Sigmoid colon (tissue), 7 donors: ENCODE measurements at places on chromosomes 7 and 10. TPM values are rescaled to one million over a fixed set of nuclear protein-coding genes. Genes with fewer than 3 reads are reported as not detected.

DNA sequence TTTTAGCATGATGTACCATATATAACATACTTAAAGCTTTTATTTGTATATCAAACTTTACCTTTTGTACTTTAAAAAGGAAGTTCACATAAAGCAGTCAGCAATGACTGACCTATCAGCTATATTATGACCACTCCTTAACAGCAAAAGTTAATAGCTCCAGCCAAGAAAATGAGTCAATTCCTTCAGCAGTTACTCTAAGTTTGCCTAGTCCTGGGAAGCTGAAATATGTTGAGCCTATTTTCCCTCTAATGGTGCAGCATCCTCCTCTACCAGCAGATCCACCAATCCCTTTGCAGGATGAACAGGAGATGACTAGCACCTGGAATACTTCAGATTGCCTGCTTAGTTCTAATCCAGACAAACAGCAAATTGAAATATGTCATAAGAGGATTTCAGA is 64.2 kb downstream of the CUL2 start:
- DNase-seq = no peak
- peaks cover 17% of the 10 kb centered on the region for H3K36me3 ChIP-seq
- H3K4me1 ChIP-seq = no peaks in the 10 kb centered on the region
- no peaks in the 10 kb centered on the region for H3K27me3 ChIP-seq
- H3K27ac ChIP-seq = no peak overlapping the region

ZCCHC24 gene
- polyA plus RNA-seq = 21.1 TPM

DNA sequence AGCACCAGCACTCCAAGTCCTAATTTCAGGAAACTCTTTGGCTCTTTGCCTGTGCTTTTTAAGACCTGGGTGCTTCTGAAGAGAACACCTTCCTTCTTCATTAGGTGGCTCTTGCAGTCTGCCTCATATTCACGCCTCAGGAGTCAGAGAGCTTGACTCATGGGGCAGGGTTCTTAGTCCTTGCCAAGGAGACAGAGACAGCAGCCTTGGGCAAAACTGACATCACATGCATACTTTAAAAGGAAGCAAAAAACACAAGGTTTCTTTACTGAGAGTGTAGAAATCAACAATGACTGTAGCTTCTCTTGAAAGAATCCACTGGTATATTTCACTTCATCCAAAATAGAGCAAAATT is 780.6 kb downstream of the INHBA start:
- H3K27me3 ChIP-seq = no peaks in the 10 kb centered on the region
- H3K27ac ChIP-seq = no peak overlapping the region
- no peak for DNase-seq
- peaks cover 9% of the 10 kb centered on the region for H3K4me1 ChIP-seq
- no peak overlapping the region for H3K4me3 ChIP-seq

- no peak overlapping the region for H3K27ac ChIP-seq
- H3K4me3 ChIP-seq = no peak overlapping the region
- DNase-seq = no peak
- no peaks in the 10 kb centered on the region for H3K4me1 ChIP-seq
- no peaks in the 10 kb centered on the region for H3K36me3 ChIP-seq
Measured at GRCh38 chr7:69452797-69453196, 145.5 kb upstream of the AUTS2 start.

GRCh38 chr7:92133133-92133736 is 1.0 kb downstream of the CYP51A1 start:
- H3K4me3 ChIP-seq = peak overlapping the region; percentile 78
- H3K27me3 ChIP-seq = no peaks in the 10 kb centered on the region
- peaks cover 23% of the 10 kb centered on the region for H3K36me3 ChIP-seq
- H3K27ac ChIP-seq = peak overlapping the region; percentile 92
- peaks cover 6% of the 10 kb centered on the region for H3K4me1 ChIP-seq

DNA sequence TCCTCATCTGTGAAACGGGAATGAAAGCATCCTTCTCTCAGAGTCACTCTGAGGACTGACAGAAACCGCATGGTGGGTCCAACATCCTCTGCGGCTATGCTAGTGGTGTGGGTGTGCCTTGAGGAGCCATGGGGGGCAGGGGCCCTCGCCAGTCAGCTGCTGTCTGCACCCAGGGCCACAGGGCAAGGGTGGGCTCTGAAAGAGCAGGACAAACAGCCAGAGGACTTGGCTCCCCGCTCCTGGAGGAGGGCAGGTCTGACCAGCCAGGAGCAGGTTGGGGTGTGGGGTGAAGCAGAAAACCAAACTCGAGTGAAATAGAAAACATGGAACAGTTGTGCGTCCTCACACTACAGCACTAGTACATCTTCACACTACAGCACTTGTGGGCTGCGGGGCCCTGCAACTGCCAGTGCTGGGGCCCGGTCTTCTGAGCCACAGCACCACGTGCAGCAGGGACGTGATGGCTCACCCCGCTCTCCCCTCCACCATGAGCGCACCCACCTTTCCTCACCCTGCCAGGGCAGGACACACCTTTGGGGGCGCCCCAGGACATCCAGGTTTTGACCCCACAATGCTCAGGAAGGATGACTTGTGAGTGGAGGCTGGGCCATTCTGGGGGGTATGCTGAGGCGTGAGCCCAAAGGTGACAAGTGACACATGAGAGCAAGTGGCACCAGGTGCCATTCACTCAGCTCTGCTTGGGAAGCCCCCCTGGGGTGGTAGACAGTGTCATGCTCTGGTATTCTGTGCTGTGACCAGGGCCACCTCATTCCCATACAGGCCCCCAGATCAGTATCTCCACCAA is 96.1 kb upstream of the RET start:
- peak; percentile 60 for DNase-seq
- no peak overlapping the region for H3K4me3 ChIP-seq
- no peak overlapping the region for H3K27ac ChIP-seq
- no peaks in the 10 kb centered on the region for H3K36me3 ChIP-seq
- H3K4me1 ChIP-seq = no peaks in the 10 kb centered on the region

GRCh38 chr7:12719981-12720865 is 32.8 kb downstream of the ARL4A start:
- H3K4me3 ChIP-seq = no peak overlapping the region
- DNase-seq = no peak
- H3K4me1 ChIP-seq = peaks cover 12% of the 10 kb centered on the region
- no peaks in the 10 kb centered on the region for H3K27me3 ChIP-seq
- peak overlapping the region; percentile 46 for H3K27ac ChIP-seq

DNA sequence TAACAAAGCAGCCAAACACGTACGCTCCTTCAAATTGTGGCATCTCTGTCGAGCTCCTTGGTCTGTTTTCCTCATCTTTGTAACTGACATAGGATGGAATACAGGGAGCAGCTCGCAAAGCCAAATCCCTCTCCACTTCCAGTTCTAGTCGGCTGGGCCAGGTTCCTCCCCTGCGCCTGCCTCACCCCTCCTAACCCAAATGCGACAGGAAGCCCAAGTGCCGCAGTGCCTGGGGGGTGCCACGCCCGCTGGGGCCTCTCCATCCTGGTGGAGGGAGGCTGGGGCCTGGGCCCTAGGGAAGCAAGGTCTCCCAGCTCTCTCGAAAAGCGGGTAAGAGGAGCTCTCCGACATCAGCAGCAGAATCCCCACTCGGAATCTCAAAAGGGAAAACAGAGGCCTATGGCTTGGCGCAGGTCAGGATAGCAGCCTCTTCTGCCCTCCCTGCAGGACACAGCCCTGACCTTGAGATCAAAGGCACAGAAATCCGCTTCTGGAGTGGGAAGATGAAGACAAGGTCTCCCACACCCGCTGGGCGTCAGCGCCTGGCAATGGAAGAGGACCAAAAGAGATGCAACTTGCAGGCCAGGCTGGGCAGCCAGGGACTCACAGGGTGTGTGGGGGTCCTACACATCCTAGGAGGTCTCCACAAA is 165.8 kb downstream of the NRF1 start:
- H3K27me3 ChIP-seq = peaks cover 51% of the 10 kb centered on the region
- no peak overlapping the region for H3K27ac ChIP-seq
- DNase-seq = no peak
- H3K4me1 ChIP-seq = peaks cover 42% of the 10 kb centered on the region

GRCh38 chr7:133676805-133677370 is 424.0 kb downstream of the EXOC4 start:
- H3K27ac ChIP-seq = no peak overlapping the region
- no peak overlapping the region for H3K4me3 ChIP-seq
- no peak for DNase-seq
- no peaks in the 10 kb centered on the region for H3K27me3 ChIP-seq
- H3K4me1 ChIP-seq = no peaks in the 10 kb centered on the region

GRCh38 chr7:20964281-20964918 is 177.7 kb upstream of the SP8 start:
- H3K27me3 ChIP-seq = no peaks in the 10 kb centered on the region
- H3K4me1 ChIP-seq = no peaks in the 10 kb centered on the region
- DNase-seq = no peak
- H3K27ac ChIP-seq = no peak overlapping the region
- H3K36me3 ChIP-seq = no peaks in the 10 kb centered on the region

DNA sequence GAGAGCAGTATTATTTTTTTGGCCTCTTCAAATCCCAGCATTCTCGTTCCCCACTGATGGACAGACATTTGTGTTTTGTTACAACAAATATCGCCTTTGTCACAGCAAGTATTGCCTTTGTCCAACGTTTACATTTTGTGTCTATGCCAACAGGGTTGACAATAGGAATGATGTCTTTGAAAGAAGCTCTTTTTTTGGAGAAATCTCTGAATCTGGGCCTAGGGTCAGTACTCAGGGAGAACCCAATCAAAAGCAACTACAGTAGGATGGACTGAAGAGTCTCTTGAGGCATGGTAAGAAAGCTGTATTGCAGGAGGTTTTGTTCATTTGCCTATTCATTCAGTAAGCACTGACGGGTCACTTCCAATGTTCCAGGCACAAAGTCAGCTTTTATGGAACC is 57.7 kb upstream of the KLF14 start:
- H3K36me3 ChIP-seq = no peaks in the 10 kb centered on the region
- H3K27me3 ChIP-seq = no peaks in the 10 kb centered on the region
- no peak overlapping the region for H3K27ac ChIP-seq
- no peaks in the 10 kb centered on the region for H3K4me1 ChIP-seq

DNA sequence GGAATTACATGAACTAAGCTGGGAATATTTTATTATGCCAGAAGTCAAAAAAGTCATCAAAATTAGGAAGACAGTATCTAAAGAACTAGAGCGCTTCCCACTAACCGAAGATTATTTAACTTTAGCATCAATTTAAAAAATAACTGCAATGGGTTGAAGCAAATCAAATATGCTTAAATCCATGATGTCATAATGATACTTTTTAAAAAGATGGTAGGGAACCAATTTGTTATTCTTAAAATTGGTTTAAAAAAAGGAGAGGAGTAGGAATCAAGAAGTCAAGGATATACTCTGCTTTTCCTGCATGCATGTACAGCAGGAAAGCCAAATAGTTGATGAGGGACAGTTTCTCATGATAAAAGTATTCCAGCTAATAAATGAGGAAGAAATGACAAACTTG is 3.2 kb upstream of the ASAH2 start:
- no peak for DNase-seq
- H3K27me3 ChIP-seq = no peaks in the 10 kb centered on the region
- no peak overlapping the region for H3K27ac ChIP-seq
- H3K36me3 ChIP-seq = no peaks in the 10 kb centered on the region
- H3K4me1 ChIP-seq = no peaks in the 10 kb centered on the region

SPDYE2 gene
- polyA plus RNA-seq = not detected

NDUFB2 gene
- 979 TPM for polyA plus RNA-seq

- no peaks in the 10 kb centered on the region for H3K36me3 ChIP-seq
- no peak overlapping the region for H3K4me3 ChIP-seq
- peaks cover 10% of the 10 kb centered on the region for H3K27me3 ChIP-seq
- H3K4me1 ChIP-seq = peaks cover 7% of the 10 kb centered on the region
- no peak overlapping the region for H3K27ac ChIP-seq
Measured at GRCh38 chr7:138665669-138666140, 35.5 kb downstream of the SVOPL start.

DNA sequence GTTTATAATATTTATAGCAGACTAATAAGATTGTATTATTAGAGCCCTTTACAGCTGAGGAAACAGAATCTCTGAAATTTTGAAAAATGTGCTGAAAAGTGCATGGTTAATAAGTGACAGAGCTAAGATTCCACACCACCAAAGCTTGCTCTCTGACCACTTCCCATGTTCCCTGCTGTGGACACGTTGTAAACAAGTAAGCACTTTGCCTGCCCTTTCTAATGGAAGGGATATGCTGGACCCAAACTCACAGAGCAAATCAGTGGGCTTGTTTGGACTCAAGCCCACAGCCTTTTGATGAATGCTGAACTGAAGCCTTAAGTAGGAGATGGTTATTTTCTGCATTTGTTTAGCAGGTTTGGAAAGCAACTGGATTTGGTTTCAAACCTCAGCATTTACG is 214.0 kb upstream of the TMEM72 start:
- H3K27me3 ChIP-seq = no peaks in the 10 kb centered on the region
- H3K27ac ChIP-seq = peak overlapping the region; percentile 37
- no peaks in the 10 kb centered on the region for H3K36me3 ChIP-seq
- DNase-seq = no peak
- H3K4me3 ChIP-seq = no peak overlapping the region

DNA sequence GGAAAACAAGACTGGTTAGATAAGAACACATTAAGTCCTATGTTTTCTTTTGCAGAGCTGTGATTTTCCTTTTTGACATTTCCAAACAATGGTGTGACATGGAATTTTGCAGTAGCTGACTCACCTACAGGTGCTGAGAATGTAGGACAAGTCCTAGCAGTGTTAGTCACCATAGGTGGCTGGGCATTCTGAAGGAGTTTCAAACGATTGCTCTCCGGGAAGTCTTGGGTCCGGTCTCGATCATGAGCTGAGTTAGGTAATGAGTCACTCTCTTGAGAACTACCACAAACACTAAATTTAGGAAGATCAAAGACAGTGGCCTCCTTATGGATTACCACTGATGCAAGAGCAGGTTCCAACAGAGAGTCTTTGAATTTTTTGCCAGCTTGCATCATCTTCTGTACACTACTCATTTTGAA is 3.6 kb downstream of the FIGNL1 start:
- DNase-seq = no peak
- H3K36me3 ChIP-seq = peaks cover 17% of the 10 kb centered on the region
- H3K27me3 ChIP-seq = no peaks in the 10 kb centered on the region

DNA sequence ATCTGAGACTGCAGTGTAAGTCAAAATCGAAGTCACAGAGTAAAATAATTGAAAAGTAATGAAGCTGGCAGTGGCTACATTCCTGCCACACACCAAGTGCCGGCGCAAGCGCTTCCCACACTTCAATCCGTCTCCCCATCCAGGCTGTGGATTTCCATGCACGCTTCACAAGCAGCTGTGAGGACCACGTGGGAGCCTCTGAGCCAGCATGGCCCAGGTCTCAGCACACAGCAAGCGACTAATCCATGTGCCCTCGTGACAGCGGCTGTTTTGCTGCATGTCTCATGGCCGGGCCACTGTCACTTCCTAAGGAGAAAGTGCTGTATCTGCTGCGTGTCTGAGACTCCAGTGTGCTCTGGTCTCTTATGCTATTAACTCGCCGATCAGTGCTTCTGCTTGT is 566.9 kb downstream of the DNAJB6 start:
- H3K36me3 ChIP-seq = no peaks in the 10 kb centered on the region
- no peak overlapping the region for H3K4me3 ChIP-seq
- no peak for DNase-seq
- H3K27me3 ChIP-seq = no peaks in the 10 kb centered on the region
- H3K4me1 ChIP-seq = no peaks in the 10 kb centered on the region

GRCh38 chr10:71274901-71275796 is 43.9 kb upstream of the SLC29A3 start:
- H3K27ac ChIP-seq = no peak overlapping the region
- no peak overlapping the region for H3K4me3 ChIP-seq
- H3K4me1 ChIP-seq = no peaks in the 10 kb centered on the region
- H3K36me3 ChIP-seq = no peaks in the 10 kb centered on the region

- H3K4me1 ChIP-seq = no peaks in the 10 kb centered on the region
- no peak for DNase-seq
- H3K27me3 ChIP-seq = no peaks in the 10 kb centered on the region
- H3K27ac ChIP-seq = no peak overlapping the region
Measured at GRCh38 chr10:3955493-3955892, 170.5 kb upstream of the KLF6 start.
